ENCODE measurements at places on chromosomes 16 and 17. TPM values are rescaled to one million over a fixed set of nuclear protein-coding genes. Genes with fewer than 3 reads are reported as not detected.
A peak's percentile ranks its signal among the peaks of the same experiment; 100 is the strongest.

DNA sequence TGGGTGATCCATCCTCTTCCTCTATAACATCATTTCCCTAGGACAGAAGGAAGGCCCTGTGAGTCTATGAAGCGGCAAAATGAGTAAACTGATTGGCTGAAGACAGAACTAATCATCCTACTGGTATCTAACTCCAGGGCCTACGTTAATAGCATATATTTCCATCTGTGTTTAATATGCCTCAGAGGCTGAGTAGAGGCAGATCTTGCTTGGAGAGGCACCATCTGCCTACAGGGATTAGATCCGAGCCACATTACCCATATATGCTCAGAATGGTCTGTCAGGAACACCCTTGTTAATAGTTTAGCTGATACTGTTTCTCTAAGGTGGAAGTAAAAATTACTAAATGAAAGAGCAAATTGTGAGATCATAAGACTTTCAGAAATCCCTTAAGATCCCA, 13.2 kb upstream of the FOXJ1 start:
- no peak for DNase-seq

DYNLL2 gene
- 32.9 TPM for total RNA-seq

DNA sequence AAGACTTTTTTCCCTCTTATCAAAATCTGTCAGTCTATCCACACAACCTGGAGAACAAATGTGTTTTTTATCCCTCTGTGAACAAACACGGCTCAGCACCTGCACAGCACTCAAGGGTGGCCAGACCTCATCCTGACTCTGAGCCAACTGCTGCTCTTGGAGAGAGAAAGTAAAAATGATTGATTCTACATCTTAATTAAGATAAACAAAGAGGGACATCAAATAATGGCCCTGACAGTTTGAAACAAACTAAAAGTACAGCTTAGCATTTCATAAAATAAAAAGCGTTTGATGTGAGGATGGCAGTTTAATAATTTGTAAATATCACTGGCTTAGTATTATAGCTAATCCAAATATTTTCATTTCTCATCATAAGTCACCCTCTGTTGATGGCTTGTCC, 106.2 kb downstream of the SNX11 start:
- no peak for DNase-seq

TPPP3 gene
- total RNA-seq, result 3.8 TPM

- no peak for DNase-seq
Observed at GRCh38 chr17:48641541-48642058, 15.4 kb upstream of the HOXB9 start.

- DNase-seq, result no peak
Observed at GRCh38 chr16:29844575-29845331, 18.3 kb downstream of the CDIPT start.

DNA sequence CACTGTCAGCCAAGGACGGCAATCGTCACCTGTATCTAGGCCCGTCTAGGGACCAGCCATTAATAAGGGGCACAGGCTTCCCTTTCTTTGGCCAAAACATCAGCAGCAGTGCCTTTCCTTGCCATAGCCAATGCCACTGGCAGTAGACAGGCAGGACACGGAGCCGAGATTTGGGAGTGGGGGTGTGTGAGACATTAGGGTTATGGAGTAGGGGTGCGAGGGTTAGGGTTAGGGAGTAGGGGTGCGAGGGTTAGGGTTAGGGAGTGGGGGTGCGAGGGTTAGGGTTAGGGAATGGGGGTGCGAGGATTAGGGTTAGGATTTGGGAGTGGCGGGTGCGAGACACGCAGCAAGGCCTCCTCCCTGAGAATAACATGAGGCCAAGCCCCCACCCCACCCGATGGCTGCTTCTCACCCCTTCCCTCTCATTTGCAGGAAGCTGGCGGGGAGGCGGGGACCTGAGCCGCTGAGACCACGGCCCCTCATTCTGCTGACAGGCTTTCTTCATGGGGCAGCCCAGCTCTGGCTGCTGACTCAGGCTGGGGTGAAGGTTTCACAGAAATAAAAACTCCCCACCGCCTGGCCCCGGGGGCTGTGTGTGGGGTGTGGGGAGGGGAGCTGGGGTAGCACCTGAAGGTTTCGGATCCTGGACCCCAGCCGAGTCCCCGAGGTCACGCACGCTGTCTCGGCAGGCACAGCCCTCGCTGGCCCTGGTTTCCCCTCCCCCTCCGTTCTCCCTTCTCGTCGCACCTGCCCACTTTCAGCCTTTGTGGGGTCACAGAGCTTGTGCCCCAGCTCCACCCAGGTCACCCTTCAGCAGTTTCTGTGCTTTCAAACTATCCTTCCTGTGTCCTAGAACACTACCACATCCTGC, 93.8 kb downstream of the PGS1 start:
- DNase-seq, result no peak

GRCh38 chr17:47820033-47820789, 1.4 kb downstream of the OSBPL7 start:
- DNase-seq, result no peak

CHRNE gene
- 0.51 TPM for total RNA-seq

DNA sequence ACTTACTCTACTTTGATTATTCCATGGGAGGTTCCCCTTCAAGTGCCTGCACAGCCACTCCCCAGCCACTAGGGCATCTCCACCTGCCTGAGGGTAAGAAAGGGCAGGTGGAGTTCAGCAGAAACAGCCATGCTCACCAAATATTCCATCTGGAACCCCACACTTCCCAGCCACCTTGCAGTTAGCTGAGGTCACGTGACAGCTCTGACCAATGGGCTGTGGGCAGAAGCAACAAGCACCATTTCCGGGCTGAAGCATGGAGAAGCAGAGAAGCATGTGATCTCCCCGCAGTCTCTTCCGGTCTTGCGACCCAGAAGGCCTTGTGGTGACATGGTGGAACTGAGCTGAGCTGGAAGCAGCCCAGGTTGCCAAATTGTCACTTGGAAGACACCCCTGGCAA, 108.6 kb downstream of the CCT6B start:
- no peak for DNase-seq

DNA sequence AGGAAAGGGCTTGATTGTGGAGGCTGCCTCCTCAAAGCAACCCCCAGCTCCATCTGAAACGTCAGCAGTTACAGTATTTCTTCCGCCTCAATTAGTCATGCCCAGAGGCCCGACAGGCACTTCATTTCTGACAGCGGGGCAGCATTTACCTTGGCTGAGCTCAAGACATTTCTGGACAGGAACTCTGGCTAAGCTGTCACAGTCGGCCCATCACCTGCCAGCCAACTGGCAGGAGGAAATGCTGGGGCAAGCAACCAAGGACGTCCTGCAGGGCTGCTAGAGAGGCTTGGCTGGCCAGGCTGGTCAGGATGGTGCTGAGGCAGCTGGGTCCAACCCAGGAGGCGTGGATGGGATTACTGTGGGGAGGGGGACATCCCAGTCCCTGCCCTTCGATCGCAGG, 27.8 kb downstream of the PLXDC1 start:
- DNase-seq, result no peak

GRCh38 chr17:79094261-79094660, 19.6 kb downstream of the ENGASE start:
- no peak for DNase-seq

GRCh38 chr16:53282975-53283946, 151.0 kb upstream of the RBL2 start:
- DNase-seq, result peak; percentile 63

GRCh38 chr16:1810536-1810935, 16.1 kb downstream of the HAGH start:
- DNase-seq, result no peak

NUBP1 gene
- 17.7 TPM for total RNA-seq

RNF222 gene
- not detected for total RNA-seq

DNA sequence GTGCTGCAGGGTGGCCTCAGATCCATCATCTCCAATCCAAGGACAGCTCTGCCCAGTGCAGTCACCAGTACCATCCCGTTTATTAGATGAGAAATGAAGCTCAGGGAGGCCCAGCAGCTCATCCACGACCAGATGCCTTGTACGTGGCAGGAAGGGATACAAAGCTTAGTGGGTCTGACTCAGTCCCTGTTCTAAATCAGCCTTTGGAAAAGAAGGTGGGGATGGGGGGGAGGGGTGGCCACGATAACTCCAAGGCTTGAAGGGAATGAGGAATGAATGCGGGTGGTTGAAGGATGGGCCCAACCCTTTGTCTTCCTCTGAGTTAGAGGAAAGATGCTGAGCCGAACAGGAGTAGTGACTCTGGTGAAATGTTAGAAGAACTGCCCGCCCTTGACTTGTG, 25.8 kb downstream of the LLGL2 start:
- peak; percentile 10 for DNase-seq

GRCh38 chr17:76911299-76912017, 43.3 kb downstream of the MGAT5B start:
- DNase-seq, result no peak

- no peak for DNase-seq
Observed at GRCh38 chr16:74942977-74943918, 41.7 kb downstream of the WDR59 start.

All from fibroblast of lung (primary cell).